DMS79 (cell line): ENCODE measurements at places on chromosomes 3 and 15.

GRCh38 chr3:34185301-34185700 lies 386.9 kb downstream of the PDCD6IP start:
- no peak for DNase-seq

DNA sequence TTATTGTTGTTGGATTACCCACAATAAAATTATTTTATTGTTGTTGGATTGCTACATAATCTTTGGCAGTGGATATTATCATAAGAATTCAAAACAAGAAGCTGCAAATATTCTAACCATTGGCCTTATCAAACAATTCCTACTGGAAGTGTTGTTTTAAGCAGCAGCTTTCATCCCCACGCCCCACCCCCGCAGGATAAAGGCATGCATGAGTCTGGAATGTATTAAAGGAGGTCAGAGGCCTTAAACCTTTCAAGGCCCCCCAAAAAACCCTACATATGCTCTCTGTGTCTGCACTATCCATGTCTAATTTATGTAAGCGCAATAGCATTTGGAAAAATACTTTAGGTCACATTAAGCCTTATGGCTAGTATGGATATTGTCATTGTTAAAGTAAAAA lies 23.1 kb downstream of the P3H2 start:
- DNase-seq: no peak

- DNase-seq: no peak
Observed at GRCh38 chr3:108102420-108103039, 11.7 kb upstream of the CD47 start.

DNA sequence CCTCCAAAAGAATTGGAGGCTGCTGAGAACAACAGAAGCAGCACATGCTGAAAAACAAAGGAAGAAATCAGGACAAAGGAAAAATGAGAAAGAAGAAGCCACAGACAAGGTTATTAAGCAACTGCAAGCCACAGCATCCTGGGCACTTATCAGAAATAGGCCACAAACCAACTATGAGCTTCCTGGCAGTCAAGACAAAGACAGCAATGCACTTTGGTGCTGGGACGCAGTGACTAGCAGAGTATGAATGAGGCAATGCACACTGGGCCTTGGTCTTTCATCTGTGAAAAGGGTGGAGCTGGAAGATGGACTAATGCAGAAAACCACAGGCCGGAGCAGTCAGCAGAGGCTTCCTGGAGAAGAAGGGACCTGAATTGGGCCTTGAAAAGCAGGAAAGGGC lies 56.0 kb upstream of the LINGO1 start:
- no peak for DNase-seq

DNA sequence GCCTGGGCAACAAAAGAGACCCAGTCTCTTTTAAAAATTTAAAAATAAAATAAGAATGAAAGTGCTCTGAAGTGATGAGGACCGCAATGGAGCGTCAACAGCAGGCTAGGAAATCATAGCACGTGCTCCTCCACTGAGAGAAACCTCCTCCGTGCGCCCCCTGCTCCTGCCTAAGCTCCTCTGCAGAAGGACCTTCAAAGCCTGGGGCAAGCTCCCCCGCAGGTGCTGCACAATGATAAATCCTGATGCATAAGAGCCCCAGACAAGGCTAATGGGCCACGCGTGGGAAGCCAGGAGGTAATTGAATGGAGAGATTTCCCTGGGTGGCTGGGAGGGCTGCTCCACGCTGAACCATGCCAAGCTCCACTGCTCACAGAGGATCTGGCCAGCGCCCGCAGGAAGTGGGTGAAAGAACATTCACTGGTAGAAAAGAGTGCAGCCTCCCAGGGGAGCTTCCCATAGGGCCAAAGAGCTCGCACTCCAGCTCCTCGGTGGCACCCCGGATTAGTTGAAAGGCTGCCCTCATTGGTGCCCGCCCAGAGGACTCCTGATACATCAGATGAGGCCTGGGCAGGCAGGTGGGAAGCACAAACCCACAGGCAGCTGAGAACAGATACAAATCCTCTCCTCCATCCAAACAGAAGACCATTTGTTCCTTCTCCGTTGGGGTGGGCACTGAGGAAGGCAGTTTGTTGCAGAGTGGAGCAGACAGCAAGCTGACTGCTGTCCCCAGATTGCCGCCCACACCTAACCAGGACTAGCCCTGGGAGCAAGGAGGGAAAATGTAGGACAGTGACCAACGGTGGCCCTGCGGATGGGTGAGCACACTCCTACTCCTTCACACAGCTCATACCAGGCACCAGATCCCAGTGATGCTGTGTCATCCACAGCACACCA lies 52.5 kb downstream of the CPN2 start:
- DNase-seq: peak; percentile 35

DNA sequence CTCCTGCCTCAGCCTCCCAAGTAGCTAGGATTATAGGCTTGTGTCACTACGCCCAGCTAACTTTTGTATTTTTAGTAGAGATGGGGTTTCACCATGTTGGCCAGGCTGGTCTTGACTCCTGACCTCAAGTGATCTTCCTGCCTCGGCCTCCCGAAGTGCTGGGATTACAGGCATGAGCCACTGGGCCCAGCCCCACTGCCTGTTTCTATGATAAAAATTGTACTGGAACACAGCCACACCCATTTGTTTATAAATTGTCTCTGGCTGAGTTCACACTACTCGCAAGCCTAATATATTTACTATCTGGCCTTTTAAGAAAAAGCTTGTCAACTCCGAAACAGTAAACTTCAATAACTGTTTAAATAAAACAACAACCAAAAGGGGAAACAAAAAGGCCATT lies 309.4 kb upstream of the WNT5A start:
- DNase-seq: no peak

- no peak for DNase-seq
Observed at GRCh38 chr3:50015918-50016317, 72.8 kb upstream of the RBM5 start.

DNA sequence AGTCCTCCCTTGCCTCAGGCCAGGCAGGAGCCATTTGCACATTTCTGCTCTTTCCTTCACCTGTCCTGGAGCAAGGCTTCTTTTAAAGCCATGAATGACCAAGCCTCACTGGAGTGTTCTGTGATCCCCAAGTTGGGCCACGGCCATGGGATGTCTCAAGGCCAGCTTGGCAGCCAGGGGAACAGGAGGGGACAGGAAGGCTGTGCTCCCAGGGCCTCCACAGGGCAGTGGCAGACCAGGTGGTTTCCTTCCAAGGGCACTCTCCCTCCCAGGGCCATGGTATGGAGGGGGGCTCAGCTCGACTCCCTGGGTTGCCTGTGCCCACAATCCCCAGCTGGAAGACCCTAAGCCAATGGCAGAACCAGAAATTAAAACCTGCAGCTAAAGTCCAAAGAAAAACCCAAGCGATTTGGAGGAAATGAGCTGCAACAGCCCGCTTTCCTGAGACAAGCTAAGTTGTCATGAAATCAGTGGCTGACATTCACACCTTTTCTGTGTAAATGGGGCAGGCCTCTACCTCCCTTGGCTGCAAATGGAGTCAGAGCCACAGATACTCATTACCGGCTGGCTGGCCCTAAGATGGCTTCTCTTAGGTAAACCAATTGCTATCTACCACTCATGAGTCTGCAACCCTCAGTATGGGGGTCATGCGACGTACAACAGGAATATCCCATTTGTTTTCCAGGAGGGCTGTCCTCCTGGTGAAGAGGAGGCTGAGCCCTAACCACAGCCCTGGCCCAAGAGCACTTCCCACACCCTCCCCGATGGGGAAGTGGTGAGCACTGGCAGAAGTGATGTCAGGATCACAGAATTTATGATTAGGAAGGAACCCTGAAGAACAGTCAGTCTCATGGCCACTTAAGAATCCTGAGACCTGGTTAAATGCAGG lies 83.3 kb downstream of the SNRK start:
- DNase-seq: no peak

GRCh38 chr15:91246998-91247397 lies 146.9 kb downstream of the SV2B start:
- no peak for DNase-seq
